ENCODE measurements at places on chromosomes 13 and 19. TPM values are rescaled to one million over a fixed set of nuclear protein-coding genes. Genes with fewer than 3 reads are reported as not detected.
A peak's percentile ranks its signal among the peaks of the same experiment; 100 is the strongest.

Gene SIGLEC9
- total RNA-seq = not detected

Gene IGFLR1
- total RNA-seq = 0.51 TPM

Gene BRCA2
- 2.1 TPM for total RNA-seq

- no peaks in the 10 kb centered on the region for H3K36me3 ChIP-seq
- peak within 1 kb of the TSS; percentile 82 for H3K27ac ChIP-seq
- H3K4me3 ChIP-seq = peak within 1 kb of the TSS; percentile 78
- no peaks in the 10 kb centered on the region for H3K27me3 ChIP-seq
- DNase-seq = peak; percentile 41
Measured at GRCh38 chr19:29714953-29715700, at the start of gene C19orf12. C19orf12 (minus strand) TSS chr19:29715261; CDS start chr19:29708413, 6,848 bp downstream.

Gene DIRAS1
- total RNA-seq = 11.3 TPM

Measured in fibroblast of lung (primary cell).